ENCODE measurements at places on chromosomes 2 and 18. TPM values are rescaled to one million over a fixed set of nuclear protein-coding genes. Genes with fewer than 3 reads are reported as not detected.

The LYPD6 gene
- total RNA-seq: not detected

The CFAP65 gene
- total RNA-seq: not detected

The GYPC gene
- 40.6 TPM for total RNA-seq

The ALK gene
- not detected for total RNA-seq

- no peak overlapping the region for H3K4me3 ChIP-seq
- no peaks in the 10 kb centered on the region for H3K36me3 ChIP-seq
- peaks cover 5% of the 10 kb centered on the region for H3K27me3 ChIP-seq
- peaks cover 26% of the 10 kb centered on the region for H3K4me1 ChIP-seq
These were observed 153.0 kb upstream of the ID2 start for GRCh38 chr2:8528863-8529262.

The TCF7L1 gene
- total RNA-seq: 0.67 TPM

GRCh38 chr18:62183578-62184195 is 3.2 kb downstream of the PIGN start:
- peak; percentile 70 for DNase-seq
- H3K27me3 ChIP-seq: no peaks in the 10 kb centered on the region
- no peak overlapping the region for H3K27ac ChIP-seq
- H3K4me1 ChIP-seq: peaks cover 19% of the 10 kb centered on the region
- H3K36me3 ChIP-seq: no peaks in the 10 kb centered on the region
- H3K4me3 ChIP-seq: no peak overlapping the region

GRCh38 chr2:43238176-43238575 is 11.8 kb upstream of the ZFP36L2 start:
- H3K4me1 ChIP-seq: peaks cover 52% of the 10 kb centered on the region
- H3K4me3 ChIP-seq: no peak overlapping the region
- peak overlapping the region; percentile 43 for H3K27ac ChIP-seq
- no peak for DNase-seq
- no peaks in the 10 kb centered on the region for H3K36me3 ChIP-seq
